GM13977 (cell line): ENCODE measurements at places on chromosomes 3 and 15.

DNA sequence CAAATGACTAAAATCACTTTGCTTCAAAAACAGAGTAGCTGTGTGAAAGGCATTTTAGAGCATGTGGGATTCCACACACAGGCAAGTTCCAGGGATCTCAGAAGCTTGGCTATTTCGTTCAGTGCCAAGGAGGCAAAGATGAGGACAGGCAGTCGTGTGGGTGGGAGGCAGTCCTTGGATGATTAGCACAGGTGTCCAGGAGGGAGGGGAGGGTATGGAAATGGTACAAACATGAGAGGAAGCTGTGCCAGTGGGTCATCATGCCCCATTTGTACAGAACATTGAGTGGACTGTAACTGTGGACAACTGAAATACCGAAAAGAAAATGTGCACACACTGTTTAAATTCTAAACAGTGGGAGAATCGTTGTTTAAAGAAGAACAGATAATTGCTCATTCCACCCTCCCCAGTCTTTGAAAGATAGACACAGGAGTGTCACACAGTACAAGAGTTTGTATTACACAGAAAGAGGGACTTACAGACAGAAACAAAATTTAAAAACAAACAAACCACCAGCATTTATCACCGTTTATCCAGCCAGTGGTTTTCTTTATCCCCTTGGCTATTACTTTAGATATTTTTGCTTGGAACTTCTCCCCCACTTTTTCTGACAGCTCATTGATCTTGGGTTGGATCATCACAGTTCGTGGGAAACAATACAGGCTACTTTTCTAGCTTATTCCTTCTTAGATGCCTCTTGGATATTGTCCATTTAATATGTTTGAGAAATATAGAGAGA lies 122.9 kb downstream of the GREM1 start:
- DNase-seq, result no peak

DNA sequence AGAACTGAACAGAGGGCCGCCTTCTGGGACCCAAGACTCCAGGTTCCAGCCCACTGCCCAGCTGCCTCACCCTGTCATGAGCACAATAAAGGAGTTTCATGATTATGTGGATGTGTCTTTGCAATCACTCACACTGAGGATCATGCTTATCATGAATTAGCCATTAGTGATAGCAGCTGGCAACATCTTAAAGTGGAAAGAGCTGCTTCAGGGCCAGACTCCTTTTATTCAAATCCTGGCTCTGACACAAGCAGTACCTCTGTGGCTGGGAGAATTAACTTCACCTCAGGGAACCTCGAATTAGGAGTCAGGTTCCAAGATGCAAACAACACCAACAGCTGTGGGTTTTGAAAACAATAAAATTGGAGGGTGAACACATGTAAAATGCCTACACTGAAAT lies 6.6 kb upstream of the SCAP start:
- no peak for DNase-seq

GRCh38 chr15:68427366-68427765 lies 4.6 kb downstream of the ITGA11 start:
- no peak for DNase-seq

GRCh38 chr3:68631850-68632545 lies 300.3 kb downstream of the TAFA4 start:
- DNase-seq, result no peak

DNA sequence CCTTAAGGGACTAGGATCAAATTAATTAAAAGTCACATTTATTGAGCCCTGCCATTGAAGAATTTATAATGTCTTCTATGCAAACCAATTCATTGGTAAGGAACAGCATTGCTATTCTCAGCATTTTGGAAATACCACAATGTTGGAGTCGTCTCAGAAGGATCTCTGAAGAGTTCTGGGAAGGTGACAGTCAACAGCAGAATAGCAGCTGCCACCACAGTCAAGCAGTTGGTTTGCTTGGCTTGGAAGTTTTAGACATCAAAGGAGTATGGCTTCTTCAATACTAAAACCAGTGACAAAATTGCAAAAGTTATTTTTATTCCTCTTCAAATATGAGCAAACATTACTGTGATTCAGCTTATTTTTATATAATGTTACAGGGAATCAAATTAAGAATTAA lies 167.9 kb downstream of the CNTN4 start:
- no peak for DNase-seq

DNA sequence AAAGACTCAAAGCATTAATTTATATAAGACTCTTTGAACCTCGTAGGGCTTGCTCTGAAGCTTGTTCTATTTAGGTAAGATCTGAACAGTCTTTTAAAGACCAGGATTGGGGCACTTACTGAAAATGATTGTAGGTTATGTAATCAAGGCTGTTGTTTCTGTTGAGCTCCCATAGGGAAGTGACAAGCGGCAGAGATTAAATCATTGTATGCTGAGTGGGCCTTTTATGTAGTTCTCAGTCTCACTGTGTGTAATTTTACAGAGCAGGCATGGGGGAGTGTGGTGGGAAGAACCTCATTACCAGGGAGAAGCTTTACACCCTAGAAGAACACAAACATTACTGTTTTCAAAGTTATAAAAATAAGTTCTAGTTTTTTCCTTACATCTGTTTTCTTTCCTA lies 160.0 kb upstream of the SNTN start:
- no peak for DNase-seq

DNA sequence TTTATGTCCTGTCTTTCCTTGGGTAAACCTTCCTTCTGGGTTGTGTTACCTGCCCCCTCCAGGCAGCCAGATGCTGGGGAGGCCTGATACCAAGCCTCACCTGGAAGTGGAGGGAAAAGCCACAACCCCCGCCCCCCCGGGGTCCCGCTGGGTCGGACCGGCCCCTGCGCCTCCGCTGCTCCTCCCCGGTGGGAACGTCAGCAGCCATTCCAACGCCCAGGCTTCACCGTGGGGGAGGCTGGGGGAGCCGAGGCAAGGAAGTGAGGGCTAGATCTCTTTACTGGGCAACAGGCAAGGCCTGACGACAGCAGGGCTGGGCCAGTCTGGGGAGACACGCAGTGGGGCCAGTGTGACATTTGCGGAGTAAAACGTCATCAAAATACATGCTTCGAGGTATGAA lies 53.0 kb upstream of the SNRPA1 start:
- DNase-seq, result no peak

DNA sequence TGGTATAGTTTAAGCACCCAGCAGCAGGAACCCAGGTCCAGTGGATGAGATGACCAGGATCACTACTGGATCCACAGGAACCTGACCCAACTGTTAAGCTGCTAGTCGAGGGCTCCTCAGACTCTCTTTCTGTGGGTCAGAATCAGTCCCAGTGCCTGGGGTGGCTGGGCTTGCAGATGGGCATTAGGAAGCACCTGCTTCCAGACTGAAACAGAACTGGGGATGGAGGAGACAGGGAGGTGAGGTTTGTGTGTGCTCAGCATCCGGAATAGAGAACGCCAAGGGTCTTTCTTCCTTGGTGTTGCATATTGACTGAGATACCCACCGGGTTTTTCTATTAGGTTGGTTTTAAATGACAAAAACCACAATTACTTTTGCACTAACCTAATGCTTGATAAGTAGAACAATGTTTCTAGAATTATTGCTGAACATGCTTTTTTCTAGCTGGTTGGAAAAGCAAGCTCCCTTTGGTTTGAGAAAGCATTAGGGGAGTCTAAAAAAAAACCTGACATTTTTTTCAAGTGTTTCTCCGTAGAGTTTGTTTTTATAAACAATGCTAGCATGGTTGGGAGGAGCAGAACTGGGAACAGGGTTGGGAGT lies 779 bp downstream of the ST3GAL6 start:
- DNase-seq, result no peak

DNA sequence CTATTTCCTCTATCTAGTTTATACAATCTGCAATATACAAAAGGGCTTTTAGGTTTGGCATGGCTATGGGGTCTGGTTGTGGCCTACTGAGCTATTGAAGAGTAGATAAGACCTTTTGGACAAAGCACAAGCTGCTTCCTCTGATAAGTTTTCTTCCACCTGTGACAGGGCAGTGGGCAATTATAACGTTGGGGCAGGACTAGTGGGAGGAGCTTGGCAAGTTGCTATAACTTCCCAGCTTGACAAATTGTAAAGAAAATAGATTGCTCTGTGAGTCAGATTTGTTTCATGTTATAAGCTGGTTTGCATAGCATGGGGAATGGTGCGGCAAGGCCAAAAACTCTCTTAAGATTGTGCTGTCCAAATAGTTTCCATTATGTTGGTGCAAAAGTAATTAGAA lies 64.9 kb downstream of the SLC7A14 start:
- DNase-seq, result no peak

DNA sequence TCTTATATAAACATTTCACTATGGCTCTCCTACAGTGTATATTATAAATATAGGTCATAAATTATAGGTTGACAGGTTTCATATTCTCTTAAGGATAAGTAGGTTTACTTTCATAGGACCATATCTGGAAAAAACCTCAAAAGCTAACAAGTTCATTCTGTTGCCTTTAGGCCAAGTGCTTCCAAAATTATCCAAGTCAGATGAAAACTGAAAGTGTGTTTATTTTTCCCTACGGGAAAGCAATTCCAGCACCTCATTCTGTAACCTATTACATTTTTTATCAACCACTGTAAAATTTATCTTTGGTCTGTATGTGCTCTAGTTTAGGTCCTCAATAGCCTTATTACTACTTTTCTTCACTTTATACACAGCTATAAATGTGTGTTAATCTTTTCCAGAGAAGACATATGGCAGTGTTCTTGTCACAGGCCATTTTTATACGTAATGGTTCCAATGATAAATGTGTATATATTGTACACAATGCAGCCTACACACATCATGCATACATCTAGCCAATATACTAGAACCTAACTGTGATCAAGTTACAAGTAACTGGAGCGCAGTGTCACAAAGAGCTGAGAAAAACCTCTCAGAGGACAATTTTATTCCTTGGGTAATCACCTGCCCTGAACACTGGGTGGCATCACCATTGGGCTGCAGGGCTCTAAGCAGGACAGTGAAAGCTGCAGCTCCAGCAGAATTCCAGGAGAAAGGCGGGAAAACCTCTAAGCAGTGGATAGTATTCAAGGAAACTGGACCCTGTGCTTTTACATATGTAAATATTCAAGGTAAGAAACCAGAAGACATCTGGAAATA lies 251.3 kb downstream of the CTNNB1 start:
- no peak for DNase-seq

DNA sequence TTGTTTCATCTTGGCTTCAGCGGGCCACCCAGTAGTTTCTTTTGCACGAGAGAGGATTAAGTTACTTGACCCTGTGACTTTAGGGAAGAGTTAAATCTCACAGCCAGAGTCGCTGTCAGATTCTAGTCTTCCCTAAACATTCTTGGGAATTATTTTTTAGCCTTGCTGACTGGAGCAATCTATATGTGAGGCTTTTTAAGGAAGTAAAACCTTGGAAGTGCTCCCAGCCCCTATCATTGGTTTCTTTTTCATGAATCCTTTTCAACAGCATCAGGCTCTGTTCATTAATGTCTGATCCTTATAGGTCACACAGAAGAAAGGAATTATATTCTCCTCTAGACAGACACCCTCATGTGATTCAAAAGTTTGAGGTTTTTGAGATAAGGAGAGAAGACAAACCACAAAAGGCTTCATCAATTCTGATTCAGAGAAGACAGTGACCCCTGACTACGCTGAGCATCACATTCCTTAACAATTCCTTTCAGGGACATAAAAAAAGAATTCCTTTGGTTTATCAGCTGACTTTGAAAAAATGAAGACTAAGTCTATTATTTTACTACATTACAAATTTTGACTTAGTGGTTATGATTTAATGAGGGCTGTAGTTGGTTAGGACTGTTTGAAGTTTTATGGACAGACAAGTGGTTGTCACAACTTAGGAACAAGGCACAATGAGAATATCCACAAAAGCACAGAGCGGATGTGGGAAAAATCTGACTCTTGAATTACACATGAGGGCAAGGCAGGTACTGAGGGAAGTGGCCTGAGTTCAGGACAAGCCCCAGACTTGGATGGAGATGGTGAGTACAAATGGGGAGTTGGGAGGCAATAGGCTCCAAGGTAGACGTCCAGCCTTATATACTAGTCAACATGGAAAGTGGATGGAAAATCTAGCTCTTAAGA lies 171.1 kb upstream of the STT3B start:
- DNase-seq, result no peak

GRCh38 chr15:46703020-46703861 lies 1014.1 kb upstream of the SEMA6D start:
- peak; percentile 7 for DNase-seq

- peak; percentile 34 for DNase-seq
Measured at GRCh38 chr3:184230603-184231528, 1.5 kb downstream of the VWA5B2 start.

- DNase-seq, result no peak
Measured at GRCh38 chr15:46815240-46815639, 902.1 kb upstream of the SEMA6D start.

DNA sequence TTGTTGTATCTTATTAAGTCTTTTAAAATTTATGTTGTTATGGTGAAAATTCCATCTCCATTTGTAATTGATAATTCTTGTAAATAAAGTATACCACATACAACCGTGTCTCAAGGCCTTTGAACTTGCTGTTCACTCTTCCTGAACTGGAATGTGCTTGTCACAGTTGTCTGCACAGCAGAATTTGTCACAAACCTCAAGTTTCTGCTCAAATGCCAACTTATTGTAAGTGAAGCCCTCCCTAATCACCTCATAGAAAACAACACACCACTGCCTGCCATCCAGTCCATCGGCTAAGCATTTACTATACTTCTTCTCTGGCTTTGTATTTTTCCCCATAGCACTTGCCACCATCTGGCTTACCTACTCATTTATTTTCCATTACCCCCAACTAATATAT lies 192.3 kb downstream of the THRB start:
- DNase-seq, result no peak

GRCh38 chr3:194540274-194540905 lies 53.6 kb upstream of the ATP13A3 start:
- no peak for DNase-seq

DNA sequence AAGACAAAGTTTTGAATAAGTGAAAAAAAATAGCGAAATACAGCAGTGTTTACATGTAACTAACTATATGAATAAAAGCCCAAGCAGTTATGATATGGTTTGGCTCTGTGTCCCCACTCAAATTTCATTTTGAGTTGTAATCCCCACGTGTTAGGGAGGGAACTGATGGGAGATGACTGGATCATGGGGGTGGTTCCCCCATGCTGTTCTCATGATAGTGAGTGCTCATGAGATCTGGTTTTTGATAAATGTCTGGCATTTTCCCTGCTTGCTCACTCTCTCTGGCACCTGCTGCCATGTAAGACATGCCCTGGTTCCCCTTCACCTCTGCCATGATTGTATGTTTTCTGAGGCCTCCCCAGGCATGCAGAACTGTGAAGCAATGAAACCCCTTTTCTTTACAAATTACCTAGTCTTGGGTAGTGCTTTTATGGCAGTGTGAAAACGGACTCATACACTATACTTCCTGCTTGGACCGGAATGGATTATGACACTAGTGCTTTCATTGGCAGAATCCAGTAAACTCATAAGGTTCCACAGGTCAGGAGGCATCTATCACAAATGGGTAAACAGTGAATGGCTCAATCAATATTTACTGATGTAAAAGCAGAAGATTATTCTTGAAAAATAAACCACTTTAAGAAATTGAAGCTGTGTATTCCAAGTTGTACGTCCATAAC lies 192.1 kb downstream of the CBLB start:
- no peak for DNase-seq
